Ascending aorta (tissue), 2 donors: ENCODE measurements at places on chromosomes 7 and 10. TPM values are rescaled to one million over a fixed set of nuclear protein-coding genes. Genes with fewer than 3 reads are reported as not detected.
A peak's percentile ranks its signal among the peaks of the same experiment; 100 is the strongest.

The SPDYE1 gene
- total RNA-seq, result not detected

The CYP2C18 gene
- not detected for total RNA-seq

DNA sequence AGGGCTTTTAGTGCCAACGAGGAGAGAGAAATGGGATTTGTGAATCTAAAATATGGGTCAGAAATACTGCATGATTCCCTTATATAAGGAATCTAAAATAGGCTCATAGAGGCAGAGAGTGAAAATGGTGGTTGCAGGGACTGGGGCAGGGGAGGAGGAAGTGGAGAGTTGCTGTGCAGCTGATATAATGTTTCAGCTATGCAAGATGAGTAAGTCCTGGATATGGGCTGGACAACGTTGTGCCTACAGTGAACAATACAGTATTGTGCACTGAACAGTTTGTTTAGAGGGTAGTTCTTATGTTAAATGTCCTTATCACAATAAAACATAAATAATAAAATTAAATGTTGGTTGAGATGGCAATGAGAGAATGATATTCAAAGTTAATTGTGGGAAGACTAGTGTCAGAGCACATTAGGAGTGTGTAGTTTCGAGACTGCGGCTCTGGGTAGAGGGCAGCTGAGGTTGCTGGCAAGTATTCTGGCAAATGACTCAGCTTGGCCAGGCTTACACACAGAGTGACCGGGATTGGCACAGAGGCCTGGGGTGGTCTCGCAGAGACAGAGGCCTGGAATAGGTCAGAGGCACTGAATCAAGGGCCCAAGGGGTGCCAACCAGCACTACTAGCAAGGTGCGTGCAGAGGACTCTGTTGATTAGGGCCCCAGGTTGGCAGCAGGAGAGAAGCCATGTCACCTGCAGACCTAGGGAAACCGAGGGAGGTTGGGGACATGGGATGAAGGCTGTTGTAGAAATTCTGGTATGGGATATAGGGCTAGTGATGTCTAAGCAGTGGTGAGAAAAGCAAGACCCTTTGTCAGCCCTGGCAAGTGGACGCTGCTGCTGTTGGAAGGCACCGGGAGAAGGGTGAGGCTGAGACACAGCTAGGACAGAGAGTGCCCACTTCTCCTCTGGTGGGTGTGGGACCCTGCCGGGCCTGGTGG, 2.8 kb upstream of the DEPP1 start:
- peak overlapping the region; percentile 45 for H3K4me3 ChIP-seq
- no peaks in the 10 kb centered on the region for H3K27me3 ChIP-seq
- H3K36me3 ChIP-seq, result peaks cover 20% of the 10 kb centered on the region
- H3K27ac ChIP-seq, result peak overlapping the region; percentile 91
- peak; percentile 91 for DNase-seq

DNA sequence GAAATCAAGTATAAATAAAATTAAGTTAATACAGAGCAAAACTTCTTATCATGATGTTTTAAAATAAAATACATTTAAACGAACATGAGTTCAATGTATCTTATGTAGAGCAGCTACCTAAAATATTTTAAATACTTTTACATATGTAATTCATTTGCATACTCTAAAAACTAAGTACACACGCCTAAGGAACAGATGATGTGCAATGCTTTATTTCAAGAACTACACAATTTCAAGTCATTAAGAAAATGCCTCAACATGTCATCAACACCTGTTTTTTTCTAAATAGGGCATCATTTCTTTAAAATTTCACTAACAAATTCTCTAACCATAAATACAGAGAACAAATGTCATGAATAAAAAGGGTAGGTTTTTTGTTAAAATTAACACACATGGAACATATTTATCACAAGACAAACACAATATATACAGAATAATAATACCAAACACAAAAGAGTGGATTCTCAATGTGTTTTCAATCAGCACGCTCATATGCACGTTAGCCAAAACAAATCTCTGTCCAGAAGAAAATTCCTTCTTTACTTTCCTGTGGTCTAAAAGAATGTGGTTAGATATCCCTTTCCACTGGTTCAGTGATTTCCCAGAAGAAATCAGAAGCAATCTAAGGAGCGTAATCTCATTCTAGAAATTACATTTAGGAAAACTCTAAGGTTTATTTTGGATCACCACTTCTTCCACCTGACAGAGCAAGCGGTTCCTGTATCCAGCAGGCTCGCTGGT, 73.0 kb upstream of the PFKP start:
- H3K36me3 ChIP-seq, result no peaks in the 10 kb centered on the region
- no peaks in the 10 kb centered on the region for H3K4me1 ChIP-seq
- H3K4me3 ChIP-seq, result no peak overlapping the region

DNA sequence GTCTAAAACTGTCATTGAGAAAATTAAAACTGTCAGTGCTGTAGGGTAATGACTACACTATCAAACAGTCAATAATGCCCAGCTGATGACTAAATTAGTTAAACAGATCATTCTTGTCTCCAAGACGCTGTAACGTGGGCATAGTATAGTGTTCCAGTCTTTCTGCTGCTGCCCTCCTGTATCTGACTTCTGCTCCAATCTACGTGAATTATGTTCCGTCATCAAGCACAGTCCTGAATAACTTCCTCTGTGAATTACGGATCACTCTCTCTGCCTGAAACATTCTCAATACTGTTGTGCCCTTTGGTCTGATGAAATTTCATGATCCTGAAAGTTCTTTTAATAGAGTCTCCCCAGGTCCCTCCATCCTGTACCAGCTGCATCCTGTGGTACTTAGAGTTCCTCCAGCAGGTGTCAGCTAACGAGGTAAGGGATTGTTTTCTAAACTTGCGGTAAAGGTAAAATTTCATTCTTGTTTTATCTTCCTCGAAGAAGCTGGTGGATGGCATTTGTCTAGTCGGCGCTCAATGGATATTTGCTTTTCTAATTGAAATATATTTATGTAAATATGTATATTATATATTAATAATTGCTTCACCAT, 393.5 kb upstream of the ADARB2 start:
- no peaks in the 10 kb centered on the region for H3K36me3 ChIP-seq
- no peak for DNase-seq
- no peak overlapping the region for H3K27ac ChIP-seq
- H3K4me3 ChIP-seq, result no peak overlapping the region
- H3K27me3 ChIP-seq, result no peaks in the 10 kb centered on the region
- H3K4me1 ChIP-seq, result no peaks in the 10 kb centered on the region

DNA sequence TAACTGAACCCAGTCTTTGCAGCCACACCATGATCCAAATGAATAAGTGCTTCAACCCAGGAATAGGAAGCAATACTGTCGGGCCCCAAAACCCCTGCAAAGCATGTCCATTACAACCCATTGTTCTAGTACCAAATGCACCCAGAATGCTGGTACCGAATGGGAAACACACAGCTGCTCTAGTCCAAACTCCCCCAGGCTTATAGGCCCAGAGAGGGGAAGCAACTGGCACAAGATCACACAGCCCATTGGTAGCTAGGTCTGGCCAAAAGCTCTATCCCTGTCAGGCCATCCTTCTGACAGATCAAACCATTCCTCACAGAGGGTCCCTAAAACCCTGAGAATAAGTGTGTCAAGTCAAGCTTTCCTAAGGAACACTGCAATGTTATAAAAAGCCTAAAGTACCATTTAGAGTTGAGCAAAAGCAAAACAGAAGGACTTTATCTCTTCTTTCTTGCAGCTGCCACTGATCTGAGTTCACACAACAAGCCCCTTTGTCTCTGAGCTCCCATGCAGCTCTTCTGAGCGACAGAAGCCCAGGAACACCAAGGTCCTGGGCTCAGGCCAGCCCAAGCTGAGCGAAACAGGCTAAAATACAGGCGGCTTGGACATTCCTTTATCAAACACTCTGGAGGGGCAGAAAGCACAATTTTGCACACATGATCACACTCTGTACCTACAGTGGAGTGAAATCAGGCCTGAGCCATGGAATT, 116.7 kb downstream of the SGMS1 start:
- H3K4me3 ChIP-seq, result no peak overlapping the region
- DNase-seq, result no peak
- no peaks in the 10 kb centered on the region for H3K4me1 ChIP-seq
- no peak overlapping the region for H3K27ac ChIP-seq

DNA sequence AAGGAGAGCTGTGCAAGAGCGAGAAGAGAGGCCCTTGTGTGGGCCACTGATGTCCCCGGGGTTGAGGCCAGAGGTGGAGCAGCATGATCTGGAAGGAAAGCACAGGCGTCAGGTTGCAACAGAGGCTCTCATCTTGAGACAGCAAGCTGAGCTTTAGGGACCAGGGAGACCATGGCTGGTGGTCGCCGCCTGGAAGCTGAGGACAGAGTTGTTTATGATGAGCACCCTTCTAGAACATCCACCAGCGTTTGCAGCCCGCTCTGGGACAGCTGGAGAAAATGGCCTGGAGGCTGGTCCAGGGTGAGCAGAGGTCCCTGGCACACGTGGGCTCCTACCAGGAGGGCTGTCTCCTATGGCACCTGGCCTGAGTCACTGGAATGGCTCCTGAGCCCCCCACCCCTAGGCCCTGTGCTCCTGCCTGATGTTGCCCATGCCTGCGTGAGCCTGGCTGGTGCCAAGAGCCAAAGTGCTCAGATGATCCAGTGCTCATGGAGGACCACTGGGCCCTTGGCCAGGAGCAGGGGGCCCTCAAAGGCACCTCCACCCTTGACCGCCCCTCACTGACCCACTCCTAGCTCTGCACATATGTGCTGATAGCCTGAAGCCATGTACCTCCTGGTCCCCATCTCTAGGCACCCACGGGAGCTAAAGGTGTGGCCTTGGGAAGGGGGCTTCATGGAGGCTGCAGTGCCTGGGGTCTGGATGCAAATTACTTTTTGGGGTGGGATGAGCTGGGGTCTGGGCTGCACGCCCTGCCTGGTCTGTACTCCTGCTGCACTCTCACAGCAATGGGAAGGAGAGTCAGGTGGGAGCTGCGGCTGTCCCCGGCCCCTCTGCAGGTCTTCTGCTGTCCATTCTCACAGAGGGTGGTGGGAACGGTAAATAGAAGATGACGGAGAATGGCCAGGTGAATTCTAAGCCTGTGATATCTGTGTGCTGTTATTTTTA, 40.1 kb upstream of the RET start:
- no peak overlapping the region for H3K4me3 ChIP-seq
- H3K36me3 ChIP-seq, result no peaks in the 10 kb centered on the region
- no peak for DNase-seq
- no peaks in the 10 kb centered on the region for H3K27me3 ChIP-seq
- H3K27ac ChIP-seq, result no peak overlapping the region

DNA sequence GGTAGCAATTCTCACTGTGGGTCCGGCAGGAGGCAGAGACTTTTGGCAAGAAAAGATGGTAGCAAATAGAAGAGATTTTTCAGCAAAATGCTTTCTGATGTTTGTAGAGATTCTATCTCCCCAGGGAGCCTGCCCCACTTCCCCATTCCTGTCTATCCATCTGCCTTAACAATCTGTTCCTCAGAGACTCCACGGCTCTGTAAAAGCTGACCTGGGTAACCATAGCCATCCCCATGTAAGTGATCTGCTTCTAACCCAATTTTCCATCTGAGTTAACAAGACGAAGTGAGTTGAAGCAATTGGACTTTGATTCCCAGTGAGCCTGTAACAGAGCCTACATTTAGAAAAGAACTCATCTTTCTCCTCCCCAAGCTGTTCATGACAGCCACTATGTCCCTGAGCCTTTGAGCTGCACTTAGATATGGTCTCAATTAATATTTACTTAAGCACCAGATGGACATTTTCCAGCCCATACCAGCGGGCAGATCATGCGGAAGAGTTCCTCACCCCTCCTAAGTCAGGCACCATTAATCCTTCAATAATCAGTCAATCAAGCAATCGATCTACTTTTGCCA, 896.1 kb downstream of the CCSER2 start:
- H3K4me3 ChIP-seq, result no peak overlapping the region
- H3K27ac ChIP-seq, result no peak overlapping the region
- H3K4me1 ChIP-seq, result no peaks in the 10 kb centered on the region

- H3K4me3 ChIP-seq, result no peak overlapping the region
- no peak for DNase-seq
- H3K27ac ChIP-seq, result no peak overlapping the region
- H3K27me3 ChIP-seq, result no peaks in the 10 kb centered on the region
- no peaks in the 10 kb centered on the region for H3K4me1 ChIP-seq
- H3K36me3 ChIP-seq, result no peaks in the 10 kb centered on the region
Observed at GRCh38 chr10:109159351-109159750, 764.0 kb downstream of the XPNPEP1 start.

DNA sequence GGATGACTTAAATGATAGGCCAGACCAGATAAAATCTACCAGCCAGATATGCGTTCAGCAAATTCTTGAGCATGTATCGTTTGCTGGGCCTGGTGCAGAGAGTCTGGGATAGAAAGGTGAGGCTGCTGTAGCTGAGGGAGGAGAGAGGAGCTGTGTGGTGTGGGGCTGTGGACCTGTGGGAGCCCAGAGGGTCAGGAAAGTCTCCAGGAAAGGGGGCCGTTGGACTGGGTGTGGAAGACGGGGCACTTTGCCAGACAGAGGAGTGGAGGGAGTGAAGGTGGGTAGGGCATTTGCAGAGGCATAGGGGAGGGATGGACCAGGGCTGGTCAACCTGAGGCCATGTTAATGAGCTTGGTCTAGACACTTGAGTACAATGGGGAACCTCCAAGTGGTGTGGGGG, 124.7 kb upstream of the UNC5B start:
- no peak for DNase-seq
- H3K27ac ChIP-seq, result peak overlapping the region; percentile 35
- H3K36me3 ChIP-seq, result no peaks in the 10 kb centered on the region
- no peak overlapping the region for H3K4me3 ChIP-seq

GRCh38 chr7:56218510-56218909, 102.3 kb upstream of the NUPR2 start:
- H3K4me1 ChIP-seq, result no peaks in the 10 kb centered on the region
- H3K27me3 ChIP-seq, result no peaks in the 10 kb centered on the region
- no peak overlapping the region for H3K27ac ChIP-seq
- no peak for DNase-seq
- H3K36me3 ChIP-seq, result no peaks in the 10 kb centered on the region
- no peak overlapping the region for H3K4me3 ChIP-seq
